ENCODE measurements at places on chromosomes 1 and 21.
A peak's percentile ranks its signal among the peaks of the same experiment; 100 is the strongest.

DNA sequence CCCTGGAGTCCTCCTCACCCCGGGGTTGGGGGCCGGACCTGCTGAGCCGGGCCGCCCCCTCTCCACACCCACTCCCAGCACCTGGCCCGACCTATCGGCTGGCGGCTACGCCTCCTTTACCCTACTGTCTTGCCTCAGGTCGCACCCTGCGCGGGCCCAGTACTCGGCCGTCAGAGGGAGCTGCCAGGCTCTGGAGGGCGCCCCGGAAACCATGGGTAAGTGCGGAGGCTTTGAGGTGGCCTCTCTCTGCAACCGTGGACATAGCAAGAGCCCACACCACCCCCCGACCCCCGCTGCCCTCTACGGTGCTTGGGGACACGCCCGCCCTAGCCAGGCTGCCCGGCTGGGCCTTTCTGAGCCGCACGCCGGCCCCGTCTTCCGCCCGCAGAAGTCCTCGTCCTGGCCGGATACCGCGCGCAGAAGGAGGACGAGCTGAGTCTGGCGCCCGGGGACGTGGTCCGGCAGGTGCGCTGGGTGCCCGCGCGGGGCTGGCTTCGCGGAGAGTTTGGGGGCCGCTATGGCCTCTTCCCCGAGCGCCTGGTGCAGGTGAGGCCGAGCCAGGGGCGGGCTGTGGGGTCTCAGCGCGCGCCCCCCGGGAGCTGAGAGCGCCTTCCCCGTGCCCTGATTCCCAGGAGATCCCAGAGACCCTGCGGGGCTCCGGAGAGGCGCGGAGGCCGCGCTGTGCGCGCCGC is at the start of gene SH3D21:
SH3D21 (plus strand) TSS at position 159 of the 692 bp plus-strand sequence; CDS start at position 212, 53 bp downstream.
- no peak for DNase-seq

DNA sequence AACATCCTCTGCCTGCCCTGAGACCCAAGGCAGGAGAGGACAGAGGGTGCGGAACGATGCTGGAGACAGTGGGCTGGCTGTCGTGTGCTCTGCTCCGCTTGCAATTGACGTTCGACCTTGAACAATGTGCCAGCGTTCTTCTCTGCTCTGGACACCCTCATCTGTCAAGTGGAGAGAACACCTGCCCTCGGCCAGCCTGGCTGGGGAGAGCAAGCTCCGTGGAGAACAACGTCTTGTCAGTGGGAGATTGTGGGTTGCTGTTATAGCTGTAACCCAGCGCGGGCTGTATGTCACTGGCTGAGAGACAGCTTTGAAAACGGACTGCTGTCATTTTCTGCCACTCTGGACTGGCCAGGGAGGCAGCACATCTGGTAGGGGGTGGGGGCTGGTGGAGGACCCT is 14.7 kb downstream of the KIAA1614 start:
- DNase-seq = no peak

DNA sequence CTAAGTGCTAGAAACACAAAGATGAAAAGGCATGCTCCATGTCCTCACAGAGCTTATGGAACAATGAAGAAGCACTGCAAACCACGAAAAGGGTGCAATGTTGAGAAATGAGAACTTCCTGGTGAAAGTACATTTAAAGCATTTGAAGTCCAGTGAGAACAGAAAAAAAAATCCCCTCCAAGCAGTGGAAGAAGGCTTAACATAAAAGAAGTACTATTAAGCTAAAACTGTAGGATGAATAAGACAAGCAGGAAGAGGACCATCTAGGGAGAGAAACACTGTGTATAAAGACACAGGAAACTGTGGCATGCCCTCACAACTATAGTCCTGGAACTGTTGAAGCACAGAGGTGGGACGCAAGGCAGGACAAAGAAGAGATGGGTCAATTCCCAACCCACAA is 10.0 kb downstream of the TP53BP2 start:
- DNase-seq = no peak

GRCh38 chr1:230176871-230177411 is 109.9 kb downstream of the GALNT2 start:
- peak; percentile 72 for DNase-seq

DNA sequence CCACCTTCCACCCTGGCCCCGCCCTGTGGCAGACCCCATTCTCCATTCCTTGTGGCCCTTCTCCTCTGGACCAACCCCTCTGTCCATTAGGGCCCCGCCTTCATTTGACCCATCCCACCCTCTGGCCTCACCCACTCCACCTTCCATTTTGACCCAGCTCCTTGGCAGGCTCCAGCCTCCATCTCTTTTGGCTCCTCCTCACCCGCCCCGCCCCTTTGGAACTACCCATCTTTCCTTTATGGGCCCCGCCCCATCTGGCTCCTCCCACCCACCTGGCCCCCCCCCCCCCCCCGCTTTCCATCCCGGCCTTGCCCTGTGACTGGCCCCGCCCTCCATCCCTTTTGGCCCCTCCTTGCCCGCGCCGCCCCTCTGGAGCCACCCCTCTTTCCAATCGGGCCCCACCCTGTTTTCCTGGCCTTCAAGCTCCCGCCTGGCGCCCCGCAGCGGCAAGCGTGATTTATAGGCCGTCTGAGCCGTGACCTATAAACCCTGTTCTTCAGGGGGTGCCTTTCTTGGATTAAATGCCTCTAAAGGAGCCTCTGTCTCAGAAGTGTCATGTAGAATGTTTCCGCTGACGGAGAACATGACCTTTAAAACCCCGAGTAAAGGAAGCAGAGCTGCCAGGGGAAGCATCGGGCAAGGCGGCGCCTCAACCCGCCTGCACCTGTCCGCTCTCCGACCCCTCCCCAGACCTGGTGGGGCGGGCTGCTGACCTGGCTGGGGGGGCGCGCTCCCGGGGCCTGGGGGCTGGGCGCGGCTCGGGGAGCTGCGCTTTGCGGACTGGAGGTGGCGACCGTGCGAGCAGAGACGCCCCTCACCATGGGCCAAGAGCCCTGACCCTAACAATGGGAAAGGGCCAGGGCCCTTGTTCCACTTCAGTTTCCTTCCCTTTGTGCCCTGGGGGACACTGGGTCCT is 178.0 kb downstream of the CAMTA1 start:
- DNase-seq = peak; percentile 64

- peak; percentile 29 for DNase-seq
Observed at GRCh38 chr1:197320991-197321531, 53.0 kb downstream of the CRB1 start.

DNA sequence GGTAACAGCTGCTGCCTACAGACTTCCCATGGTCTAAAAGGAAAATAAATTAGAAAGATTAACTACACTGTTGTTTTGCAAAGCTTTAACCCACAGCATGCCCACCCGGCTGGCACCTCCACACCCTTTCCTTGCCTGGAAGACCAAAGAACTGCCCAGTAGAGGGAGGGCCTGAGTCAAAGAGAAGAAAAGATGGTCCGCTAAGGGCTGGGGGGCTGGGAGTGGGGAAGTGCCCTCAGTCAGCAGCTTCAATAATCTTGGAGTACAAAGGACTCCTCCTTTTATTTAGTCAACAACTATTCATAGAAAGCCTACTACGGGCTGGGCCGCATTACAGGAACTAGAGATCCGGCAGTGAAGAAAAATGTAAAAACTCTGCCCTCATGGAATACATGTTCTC is 40.6 kb downstream of the ERI3 start:
- no peak for DNase-seq

DNA sequence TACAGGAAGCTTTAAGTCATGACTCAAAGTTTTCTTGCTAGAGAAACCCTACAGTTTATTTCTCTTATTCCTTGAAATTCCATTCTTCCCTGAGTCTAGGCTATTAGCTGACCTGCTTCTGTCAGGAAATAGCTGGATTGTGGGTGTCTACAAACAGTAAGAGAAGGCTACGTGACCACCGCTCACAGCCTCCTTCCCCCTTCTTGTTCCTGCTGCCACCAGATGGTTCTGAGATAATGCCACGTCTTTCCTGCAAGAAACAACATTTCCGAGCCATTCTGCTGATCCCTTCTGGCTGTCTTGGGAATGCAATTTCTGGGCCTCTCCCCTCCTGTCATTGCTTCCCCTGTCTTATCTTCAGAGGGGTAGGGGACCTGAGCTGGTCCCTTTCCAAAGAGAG is 128.9 kb upstream of the SGIP1 start:
- no peak for DNase-seq

DNA sequence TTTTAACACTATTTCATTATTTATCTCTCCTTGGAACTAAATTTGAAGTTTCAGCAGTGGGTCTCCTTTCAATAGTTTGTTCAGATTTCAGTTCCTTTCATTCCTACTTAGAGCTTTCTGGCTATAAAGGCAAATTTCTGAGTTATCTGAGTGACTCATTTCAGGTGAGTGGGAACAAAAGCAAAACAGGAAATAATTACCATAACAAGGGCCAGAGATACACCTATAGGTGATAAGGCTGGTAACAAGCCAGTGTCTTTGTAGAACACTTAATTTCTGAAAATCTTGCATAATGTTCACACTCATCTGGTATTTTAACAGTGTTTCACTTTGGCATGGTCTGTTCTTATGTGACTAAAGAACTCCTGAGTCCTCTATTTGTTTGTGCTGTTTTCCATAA is 64.5 kb upstream of the PRRC2C start:
- DNase-seq = no peak

- DNase-seq = no peak
Observed at GRCh38 chr1:176903474-176903873, 261.0 kb downstream of the ASTN1 start.

DNA sequence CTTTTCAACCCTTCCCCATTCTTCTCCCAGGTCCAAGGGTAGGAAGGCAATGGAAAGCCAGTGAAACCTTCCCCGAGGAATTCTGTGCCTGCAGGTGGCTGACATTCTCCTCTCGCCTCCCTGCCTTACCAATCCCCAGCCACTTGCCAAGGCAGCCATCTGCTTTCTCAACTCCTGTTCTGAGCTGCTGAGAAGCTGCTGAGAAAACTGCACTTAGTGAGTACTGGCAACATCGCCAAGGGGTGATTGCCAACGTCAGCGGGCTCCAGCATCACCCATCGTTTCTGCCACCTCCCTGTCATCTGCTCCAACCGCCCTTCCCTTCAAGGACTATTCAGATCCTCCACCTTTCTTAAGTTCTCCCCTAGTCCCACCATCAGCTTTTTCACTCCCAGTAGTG is 106.0 kb downstream of the PTPRU start:
- DNase-seq = no peak

GRCh38 chr1:172004671-172005070 is 163.4 kb downstream of the DNM3 start:
- DNase-seq = no peak

DNA sequence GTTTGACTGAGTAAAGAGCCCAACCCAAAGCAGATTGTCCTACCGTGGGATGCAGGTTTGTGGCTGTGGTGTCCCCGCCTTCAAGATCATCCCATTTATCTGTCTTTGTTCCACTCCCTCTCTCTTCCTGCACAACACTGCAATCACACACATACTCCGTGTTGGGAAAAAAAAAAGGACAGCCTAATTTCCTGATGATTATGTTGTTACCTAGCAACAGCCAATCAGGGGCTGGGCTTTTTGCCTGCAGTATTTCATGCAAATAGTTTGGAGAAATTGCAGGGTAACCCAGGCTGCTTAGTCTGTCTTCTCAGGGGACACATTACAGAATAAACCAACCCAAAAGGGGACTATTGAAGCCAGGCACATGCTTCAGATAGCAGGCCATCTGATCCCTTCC is 38.3 kb downstream of the PHC2 start:
- no peak for DNase-seq

- no peak for DNase-seq
Observed at GRCh38 chr1:147052143-147052542, 114.0 kb downstream of the NBPF12 start.

- no peak for DNase-seq
Observed at GRCh38 chr1:243549108-243549507, 293.3 kb downstream of the SDCCAG8 start.

DNA sequence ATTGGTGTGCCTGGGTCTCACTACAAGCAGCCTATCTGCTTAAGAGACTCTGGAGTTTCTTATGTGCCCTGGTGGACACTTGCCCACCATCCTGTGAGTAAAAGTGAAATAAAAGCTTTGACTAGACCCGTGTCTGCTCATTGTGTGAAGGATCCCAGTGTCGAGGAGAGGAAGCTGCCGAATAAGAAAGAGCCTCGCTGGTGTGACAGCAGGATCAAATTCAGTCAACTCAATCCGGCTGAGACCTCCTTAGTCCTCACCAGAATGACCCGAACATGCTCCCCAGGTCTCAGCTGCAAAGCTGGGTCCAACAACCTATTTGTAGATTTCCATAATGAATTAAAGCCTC is 14.8 kb downstream of the CD2 start:
- DNase-seq = no peak

GRCh38 chr1:213148905-213149304 is 97.9 kb downstream of the RPS6KC1 start:
- no peak for DNase-seq

GRCh38 chr1:48943826-48944225 is 167.1 kb upstream of the BEND5 start:
- DNase-seq = no peak

- DNase-seq = no peak
Observed at GRCh38 chr1:208219098-208219658, 25.0 kb downstream of the PLXNA2 start.

GRCh38 chr1:229984310-229984991 is 82.6 kb upstream of the GALNT2 start:
- DNase-seq = no peak

GRCh38 chr1:1144122-1144842 is 28.4 kb upstream of the C1orf159 start:
- no peak for DNase-seq

GRCh38 chr1:117046781-117047180 is 13.3 kb upstream of the TTF2 start:
- no peak for DNase-seq

GRCh38 chr1:6460301-6461050 is 5.5 kb downstream of the TNFRSF25 start:
- no peak for DNase-seq

GRCh38 chr1:27058966-27059669 is 46.5 kb upstream of the TENT5B start:
- DNase-seq = no peak

GRCh38 chr1:94951046-94951445 is 24.1 kb upstream of the CNN3 start:
- DNase-seq = no peak

GRCh38 chr1:40768146-40768990 is 15.2 kb upstream of the KCNQ4 start:
- DNase-seq = no peak

DNA sequence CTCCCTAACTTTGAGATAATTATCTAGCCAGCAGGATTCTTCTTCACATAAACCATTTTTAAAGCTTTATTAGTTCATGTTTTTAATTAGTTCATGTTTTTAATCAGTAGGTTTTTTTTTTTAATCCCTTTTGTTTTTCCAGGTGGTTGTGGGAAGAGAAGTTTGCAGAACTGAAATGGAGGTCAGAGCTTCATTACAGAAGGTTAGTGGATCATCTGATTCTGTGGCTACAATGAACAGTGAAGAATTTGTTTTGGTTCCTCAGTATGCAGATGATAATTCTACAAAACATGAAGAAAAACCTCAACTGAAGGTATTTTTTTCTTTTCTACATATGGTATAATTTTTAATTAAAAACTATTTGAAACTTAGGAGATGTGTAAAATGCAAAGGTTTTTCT is 59.7 kb downstream of the RABGAP1L start:
- DNase-seq = no peak

- DNase-seq = no peak
Observed at GRCh38 chr1:4173731-4174130, 273.7 kb upstream of the C1orf174 start.

DNA sequence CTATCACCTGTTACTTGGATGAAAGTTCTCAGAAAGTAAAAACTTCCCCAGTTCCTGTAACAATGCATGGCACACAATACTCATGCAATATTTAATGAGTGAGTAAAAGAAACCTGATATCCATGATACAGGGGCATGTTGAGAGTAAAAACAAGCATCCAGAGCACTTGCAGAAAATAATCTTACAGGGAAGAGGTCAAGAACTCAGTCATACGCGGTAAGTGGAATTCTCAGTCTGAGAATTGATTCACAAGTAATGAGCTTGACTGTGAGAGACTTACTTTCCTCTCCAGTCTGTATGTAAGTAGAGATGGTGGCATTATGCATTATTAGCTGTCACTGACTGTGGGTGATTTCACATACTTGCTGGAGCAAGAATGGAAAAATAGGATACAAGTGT is 976.9 kb downstream of the BRINP3 start:
- DNase-seq = no peak

All from left hindlimb (tissue), 1 donor.